ENCODE measurements at places on chromosomes 7 and 10. TPM values are rescaled to one million over a fixed set of nuclear protein-coding genes. Genes with fewer than 3 reads are reported as not detected.
A peak's percentile ranks its signal among the peaks of the same experiment; 100 is the strongest.

The RBM20 gene
- 152 TPM for total RNA-seq

The BTBD16 gene
- 0.23 TPM for total RNA-seq

GRCh38 chr10:13909516-13910258, 322.9 kb downstream of the PRPF18 start:
- no peak for DNase-seq
- H3K4me1 ChIP-seq: no peaks in the 10 kb centered on the region
- no peak overlapping the region for H3K4me3 ChIP-seq
- H3K27me3 ChIP-seq: no peaks in the 10 kb centered on the region
- no peaks in the 10 kb centered on the region for H3K36me3 ChIP-seq

GRCh38 chr7:155787171-155787851, 25.0 kb downstream of the SHH start:
- H3K36me3 ChIP-seq: no peaks in the 10 kb centered on the region
- peak overlapping the region; percentile 61 for H3K4me3 ChIP-seq
- peaks cover 15% of the 10 kb centered on the region for H3K27me3 ChIP-seq
- no peaks in the 10 kb centered on the region for H3K4me1 ChIP-seq

- no peaks in the 10 kb centered on the region for H3K36me3 ChIP-seq
- no peaks in the 10 kb centered on the region for H3K27me3 ChIP-seq
- no peak for DNase-seq
These were observed 23.9 kb downstream of the CACNB2 start for GRCh38 chr10:18164093-18164492.
